ENCODE measurements at places on chromosomes 5 and 9.
A peak's percentile ranks its signal among the peaks of the same experiment; 100 is the strongest.

DNA sequence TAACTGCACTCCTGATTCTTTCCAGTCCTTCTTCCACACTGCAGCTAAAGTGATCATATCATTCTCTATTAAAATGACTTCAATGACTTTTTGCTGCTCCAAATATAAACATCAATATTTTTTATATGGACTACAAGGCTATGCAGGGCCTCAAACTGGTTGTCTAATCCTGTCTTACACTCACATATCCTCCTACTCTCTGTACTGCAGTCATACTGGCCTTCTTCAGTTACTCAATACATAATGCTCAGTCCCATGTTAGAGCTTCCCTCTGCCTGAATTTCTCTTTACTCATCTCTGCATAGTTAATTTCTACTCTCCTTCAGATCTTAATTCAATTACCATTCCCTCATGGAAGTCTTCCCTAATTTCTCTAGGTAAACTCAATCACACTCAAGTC is 3.4 kb downstream of the MEIKIN start:
- DNase-seq, result no peak

- DNase-seq, result no peak
Observed at GRCh38 chr9:21804331-21804730, 1.9 kb downstream of the MTAP start.

GRCh38 chr5:31531543-31531887 is 378 bp downstream of the DROSHA start:
- no peak for DNase-seq

DNA sequence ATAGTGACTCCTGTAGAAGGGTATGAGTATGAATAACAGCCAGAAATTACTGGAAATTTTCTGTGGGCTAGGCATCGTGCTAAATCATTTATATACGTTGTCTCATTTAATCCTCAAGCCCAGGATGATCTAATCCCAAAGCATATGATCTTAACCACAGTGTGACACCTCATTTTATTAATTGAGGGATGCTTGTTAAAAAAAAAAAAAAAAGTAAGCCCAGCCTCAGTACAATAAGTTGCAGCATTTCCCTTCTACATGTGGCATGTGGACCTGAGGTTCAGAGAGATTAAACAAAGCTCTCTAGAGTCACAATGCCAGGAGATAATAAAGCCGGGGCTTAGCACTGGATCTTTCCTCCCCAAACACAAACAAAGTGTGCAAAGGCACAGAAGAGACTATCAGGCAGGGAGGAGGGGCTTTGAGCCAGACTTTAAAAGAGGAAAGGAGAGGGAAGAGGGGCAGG is 49.5 kb downstream of the KLF4 start:
- DNase-seq, result no peak

GRCh38 chr9:38642951-38643814 is 22.8 kb upstream of the ANKRD18A start:
- DNase-seq, result no peak

GRCh38 chr5:123598028-123598689 is 86.2 kb downstream of the CSNK1G3 start:
- DNase-seq, result no peak

DNA sequence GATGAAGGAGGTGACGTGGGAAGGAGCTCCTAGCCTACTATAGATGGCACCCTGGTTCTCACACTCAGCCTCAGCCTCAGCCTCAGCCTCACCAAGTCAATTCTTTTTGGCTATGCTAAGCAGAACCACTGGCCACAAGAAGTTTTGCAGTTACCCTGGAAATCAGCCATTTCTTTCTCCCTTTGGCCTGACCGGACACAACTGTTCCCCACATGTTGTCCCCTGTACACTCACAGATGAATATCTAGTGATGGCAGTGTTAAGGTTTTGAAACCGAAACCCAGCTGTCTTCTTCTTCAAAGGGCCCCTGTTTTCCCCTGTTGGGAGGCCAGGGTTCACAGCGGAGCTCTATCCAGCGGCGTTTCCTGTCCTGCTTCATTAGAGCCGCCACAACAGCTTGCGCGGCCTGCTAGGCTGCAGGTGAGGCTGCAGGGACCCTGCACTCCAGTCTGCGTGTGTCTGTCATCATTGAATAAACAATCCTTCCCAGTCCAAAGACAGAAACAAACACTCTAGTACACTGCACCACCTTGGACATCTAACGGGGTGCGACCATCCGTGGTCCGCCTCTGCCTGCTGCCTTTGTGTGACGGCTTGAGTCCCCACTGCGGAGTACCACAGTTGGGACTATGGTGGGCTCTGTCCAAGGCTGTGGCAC is 250.5 kb downstream of the DENND1A start:
- no peak for DNase-seq

- DNase-seq, result no peak
Observed at GRCh38 chr5:154373729-154374179, 72.0 kb upstream of the SAP30L start.

DNA sequence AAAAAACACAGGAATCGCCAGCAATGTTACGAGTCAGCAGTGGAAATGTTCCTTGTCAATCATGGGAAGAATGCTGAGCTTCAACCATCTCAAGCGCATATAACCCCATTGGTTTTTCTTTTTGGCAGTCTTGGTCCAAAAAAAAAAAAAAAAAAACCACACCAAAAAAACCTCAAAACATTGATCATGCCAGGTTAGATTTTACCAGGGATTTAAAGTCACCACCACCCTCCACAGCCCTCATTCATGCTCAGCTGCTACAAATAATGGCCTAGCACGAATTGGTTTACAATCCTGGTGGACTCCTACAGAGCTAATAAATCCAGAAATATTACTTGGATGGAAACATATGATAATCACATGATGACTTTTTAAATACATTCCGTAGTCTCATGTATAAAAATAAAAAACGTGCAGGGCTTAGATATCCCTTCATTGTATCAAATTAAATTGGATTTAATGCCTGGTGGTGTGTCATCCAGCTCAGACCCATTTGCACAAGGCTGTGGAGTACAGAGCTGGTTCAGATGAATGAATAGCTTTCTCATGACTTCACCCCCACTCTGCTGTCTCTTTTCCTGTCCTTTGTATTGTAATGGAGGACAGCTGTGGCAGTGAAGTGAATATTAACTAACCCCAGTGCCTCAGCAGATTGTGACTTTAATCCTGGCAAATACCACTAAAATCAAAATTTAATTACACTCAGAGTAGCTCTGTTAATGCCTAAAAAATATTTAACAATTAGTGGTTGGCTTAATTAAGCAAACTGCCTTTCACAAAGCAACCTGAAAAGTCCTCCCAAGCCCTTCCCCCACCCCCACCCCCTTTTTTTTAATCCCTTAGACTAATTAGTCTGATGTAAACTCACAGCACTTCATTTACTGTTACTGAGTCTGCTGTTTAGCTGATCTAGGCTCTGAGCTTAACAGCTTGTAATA is 626.5 kb upstream of the ZNF608 start:
- peak; percentile 81 for DNase-seq

DNA sequence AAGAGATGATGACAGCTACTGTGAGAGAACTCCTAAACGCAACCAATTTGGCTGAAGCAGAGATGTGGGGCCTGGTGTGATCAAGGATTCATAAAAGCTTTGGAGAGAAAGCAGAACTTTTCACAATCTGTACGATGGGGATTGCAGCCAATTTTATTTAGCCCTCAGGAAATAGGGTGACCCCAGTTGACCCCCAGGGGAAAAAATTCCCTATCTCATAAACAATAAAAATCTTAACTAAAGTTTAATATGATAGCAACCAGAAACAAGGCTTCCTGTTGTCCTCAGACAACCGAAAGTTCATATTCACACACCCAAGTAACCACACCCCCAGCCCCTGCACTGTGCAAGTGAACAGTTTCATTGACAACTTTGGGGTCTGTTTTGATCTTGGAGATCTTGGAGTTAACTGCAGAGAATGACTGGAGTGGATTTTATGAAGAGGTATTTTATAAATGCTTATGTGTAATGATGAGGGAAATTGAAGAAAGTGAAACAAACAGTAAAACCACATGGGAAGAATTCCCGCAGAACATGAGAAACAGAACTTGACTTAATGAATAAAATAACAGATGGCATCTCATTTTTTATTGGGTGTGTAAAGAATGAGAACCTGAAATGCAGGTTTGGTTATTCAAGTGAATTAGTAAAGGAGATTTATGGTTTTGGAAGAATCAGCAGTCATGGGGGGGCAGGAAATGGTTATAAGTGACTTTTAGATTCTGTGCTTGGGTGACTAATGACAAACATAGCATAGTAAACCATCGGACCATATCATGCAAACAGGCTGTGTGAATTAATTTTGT is 94.5 kb downstream of the PDE4D start:
- DNase-seq, result no peak

- DNase-seq, result no peak
Observed at GRCh38 chr5:150829744-150830143, 16.6 kb upstream of the IRGM start.

DNA sequence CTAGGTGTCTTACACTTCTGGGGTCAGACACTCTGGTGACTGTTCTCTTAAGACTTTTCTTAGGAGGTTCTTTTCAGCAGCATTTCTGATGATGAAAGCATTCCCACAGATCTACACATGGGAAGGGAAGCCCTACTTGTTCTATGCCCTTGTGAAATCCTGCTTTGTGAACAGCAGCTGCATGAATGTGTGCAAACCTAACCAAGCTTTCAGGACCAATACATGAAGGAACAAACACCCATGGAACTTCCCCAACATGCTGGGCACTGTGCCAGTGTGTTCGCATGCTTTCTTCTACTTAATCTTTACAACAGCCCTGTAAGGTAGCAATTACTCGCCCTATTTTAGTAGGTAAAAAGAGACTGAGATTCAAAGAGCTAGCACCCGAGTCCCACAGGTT is 439.9 kb upstream of the KLF4 start:
- peak; percentile 35 for DNase-seq

GRCh38 chr5:133814152-133814551 is 154.3 kb downstream of the C5orf15 start:
- no peak for DNase-seq

DNA sequence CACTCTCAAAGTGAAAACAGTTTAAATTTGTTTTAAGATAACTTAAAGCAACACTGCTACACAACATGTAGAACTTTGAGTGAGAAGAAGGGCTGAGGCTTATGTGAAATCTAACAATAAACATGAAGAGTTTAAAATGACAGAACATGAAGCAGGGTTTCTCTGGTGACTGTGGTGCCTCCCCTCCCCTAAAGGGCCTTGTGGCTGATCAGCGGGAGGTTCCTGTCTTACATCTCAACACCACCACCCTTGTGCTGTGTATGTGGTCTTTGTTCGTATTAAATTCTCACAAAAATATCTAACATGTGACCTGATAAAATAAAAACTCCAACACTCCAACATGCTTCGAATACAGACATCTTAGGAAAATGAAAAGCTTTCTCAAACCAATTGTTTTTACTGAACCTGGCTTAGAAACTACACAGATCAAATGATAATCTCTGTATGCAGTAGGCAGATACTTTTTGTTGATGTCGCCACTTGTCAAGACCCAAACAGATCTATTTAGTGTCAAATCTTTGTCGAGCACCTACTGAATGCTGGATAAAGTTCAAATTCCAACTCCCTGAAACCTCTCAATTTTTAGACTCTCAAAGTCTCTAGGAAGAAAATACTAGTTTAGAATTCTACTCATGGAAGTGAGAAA is 9.9 kb upstream of the IQGAP2 start:
- no peak for DNase-seq

DNA sequence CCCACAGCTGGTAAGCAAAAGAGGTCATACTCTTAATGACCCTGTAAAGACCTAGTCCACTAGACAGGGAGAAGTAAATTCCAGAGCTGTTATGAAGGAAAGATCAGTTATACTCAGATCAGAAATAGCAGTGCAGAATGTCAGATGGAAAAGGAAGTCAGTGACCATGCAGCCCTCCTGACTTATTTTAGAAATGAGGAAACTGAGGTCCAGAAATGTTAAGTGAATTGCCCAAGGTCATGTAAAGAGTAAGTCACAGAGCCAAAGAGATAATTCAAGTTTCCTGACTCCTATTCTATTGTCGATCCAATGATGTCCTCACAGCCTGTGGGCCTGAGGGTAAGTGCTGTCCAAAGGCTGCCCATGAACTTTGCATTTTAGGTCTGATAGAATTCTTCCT is 214.9 kb upstream of the IL12B start:
- DNase-seq, result no peak

GRCh38 chr5:173729079-173729765 is 112.8 kb upstream of the BOD1 start:
- DNase-seq, result no peak

- DNase-seq, result no peak
Observed at GRCh38 chr5:42989190-42989589, 50.9 kb downstream of the ANXA2R start.

- DNase-seq, result no peak
Observed at GRCh38 chr5:119275146-119275545, 80.7 kb upstream of the TNFAIP8 start.

- DNase-seq, result no peak
Observed at GRCh38 chr9:78236551-78236910, 656 bp downstream of the CEP78 start.

GRCh38 chr5:142015781-142016533 is 3.1 kb upstream of the GNPDA1 start:
- no peak for DNase-seq

- no peak for DNase-seq
Observed at GRCh38 chr5:68074048-68074632, 141.4 kb upstream of the PIK3R1 start.

GRCh38 chr5:57383093-57383861 is 99.3 kb downstream of the ACTBL2 start:
- no peak for DNase-seq

DNA sequence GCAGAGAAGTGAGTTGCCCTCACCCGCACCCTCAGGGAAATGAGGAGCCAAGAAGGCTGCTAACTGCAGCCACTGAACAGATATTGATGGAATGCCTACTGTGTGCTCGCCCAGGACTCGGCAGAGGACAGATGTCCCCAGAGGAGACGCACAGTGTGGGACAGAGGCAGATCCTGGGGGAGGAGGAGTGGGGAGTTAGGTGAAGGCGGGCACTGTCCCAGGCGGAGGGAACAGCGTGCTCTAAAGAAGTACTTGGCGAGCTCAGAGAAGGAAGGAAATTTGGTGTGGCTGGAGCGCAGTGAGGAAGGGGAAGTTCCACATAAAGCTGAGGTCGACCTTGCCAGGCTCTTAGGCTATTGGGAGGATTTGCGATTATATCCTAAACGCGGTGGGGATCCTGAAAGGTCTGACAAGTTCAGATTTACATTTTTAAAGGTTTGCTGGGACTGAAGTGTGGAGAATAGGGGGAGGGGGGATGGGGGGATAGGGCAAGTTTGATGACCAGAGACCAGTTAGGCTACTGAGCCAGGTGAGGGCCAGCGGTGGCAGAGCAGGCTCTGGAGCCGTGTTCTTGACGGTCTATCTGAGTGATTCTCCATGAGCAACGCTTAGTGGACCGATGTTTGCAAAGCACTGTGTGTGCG is 23.6 kb upstream of the CERCAM start:
- no peak for DNase-seq

DNA sequence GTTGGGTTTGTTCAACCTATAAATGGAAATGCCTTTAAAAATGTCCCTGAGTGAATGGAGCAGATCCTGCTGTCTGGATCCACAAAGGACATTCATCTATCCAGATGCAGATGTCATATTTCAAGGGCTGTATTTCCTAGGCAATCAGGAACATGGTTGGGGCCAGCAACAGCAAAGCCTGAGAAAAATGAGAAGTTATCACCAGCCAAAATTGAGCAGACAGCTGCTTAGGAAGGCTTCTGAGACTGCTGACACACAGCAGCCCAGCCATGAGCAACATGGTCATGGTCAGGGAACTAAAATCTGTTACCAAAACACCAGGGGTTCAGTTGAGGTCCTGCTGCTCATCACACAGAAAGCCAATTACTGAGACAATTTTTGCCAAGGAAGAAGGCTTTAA is 9.2 kb upstream of the IL7R start:
- no peak for DNase-seq

All from NCI-H1436 (cell line).